NCI-H526 treated with DMSO at 0.1 percent for 48 hours (cell line): ENCODE measurements at places on chromosomes 12 and 14.
A peak's percentile ranks its signal among the peaks of the same experiment; 100 is the strongest.

GRCh38 chr12:115323223-115323905 lies 639.4 kb upstream of the TBX3 start:
- no peak for DNase-seq

GRCh38 chr12:39389399-39390150 lies 53.3 kb downstream of the KIF21A start:
- DNase-seq: no peak

DNA sequence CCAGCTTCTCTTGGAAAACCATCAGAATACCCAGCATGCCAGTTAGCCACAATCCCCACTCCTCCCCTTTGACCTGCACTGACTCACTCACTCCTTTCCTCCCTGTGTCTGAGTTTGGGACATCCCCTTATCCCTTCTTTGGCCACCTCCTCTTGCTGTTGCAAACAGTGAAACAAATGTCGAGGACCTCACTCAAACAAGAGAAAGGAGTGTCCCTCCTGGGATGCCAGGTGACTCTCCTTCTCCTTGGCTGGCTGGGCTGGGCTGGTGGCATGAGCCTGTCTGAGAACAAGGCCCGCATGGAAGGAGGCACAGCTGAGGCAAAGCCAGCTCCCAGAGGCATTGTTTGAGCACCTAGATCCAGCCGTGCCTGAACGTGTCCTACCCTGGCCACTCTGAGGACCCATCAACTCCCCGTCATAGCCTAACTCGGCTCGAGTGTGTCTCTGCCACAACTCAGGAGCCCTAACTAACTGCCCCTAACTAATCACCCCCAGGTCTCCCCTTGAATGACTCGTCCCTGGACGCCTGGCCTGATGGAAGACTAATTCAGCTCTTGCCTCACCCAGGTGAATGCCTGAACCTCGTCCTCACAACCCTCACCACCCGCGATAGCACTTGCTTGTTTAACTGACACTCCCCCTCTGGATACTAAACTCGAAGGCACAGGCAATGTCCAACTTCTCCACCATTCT lies 43.0 kb downstream of the NCOR2 start:
- no peak for DNase-seq

DNA sequence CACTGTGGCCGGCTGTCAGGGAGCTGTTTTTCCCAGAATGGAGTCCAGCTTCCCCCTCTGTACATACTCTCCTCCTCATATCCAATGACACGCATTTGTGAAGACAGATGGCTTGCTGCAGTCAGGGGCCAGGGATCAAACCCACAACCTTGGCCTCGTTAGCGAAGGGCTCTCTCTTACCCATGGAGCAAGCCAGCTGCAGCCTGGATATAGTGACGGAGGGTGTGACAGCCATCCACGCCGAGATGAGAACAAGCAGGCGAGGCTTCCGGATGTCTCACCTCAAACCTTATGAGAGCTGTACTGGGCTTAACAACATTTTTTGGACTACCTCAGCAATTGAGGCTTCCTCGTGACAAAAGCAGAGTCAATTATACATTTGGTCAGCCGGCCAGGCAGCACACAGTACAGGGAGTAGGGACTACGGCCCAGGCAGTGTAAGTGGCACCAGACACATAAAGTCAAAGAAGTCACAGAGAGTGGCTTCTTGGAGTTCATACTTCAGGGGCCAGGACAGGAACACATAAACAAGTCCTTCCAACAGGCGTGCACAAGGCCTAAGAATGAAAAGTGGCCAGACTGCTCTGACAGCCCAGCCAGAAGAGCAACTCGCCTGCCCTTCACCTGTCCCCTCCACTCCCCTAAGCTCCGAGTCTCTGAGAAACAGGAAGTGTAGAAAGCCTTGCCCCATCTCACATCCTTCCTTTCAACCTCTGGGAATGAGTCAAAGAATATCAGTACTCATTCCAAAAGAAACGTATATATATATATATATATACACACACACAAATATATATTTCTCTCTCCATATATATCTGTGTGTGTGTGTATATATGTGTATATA lies 115.1 kb downstream of the TTC7B start:
- no peak for DNase-seq

GRCh38 chr12:2052826-2053678 lies at the start of gene CACNA1C:
CACNA1C (plus strand) TSS chr12:2052987; CDS start chr12:2053563, 576 bp downstream.
- peak; percentile 48 for DNase-seq

DNA sequence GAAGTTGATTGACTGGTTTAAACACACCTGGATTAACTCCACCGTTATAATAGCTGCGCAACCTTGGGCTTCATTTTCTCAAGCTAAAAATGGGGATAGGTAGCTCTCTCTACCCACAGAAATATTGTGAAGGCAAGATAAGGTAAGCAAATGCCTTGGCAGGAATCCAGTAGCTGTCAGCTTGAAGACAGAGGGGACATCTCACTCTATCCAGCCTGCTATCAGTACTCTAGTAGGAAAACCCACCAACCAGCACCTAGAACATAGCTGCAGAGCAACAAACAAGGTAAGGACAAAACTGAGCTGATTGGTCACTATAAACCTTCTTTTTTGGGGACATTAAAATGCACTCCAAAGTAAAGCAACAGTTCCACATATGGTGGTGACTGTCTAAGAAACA lies 7.7 kb downstream of the CSRP2 start:
- DNase-seq: no peak

DNA sequence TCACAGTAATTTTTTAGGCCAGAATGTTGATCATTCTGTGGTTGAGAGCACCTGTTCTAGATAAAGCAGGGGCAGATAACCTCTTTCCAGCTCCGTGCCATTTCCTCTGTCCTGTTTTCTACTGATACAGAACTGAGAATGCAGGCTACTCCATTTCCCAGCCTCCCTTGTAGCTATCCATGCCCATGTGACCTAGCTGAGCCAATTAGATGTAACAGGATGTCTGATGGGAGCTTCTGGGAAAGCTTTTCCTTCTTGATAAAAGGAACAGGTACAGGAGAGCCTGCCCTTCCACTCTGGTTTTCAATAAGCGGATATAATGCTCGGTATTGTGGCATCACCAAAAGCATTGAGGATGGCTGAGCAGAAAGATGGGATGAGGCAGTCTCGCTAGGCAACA lies 54.2 kb downstream of the LRRC74A start:
- no peak for DNase-seq

- DNase-seq: no peak
Observed at GRCh38 chr14:30957813-30958370, 67.6 kb upstream of the AP4S1 start.

DNA sequence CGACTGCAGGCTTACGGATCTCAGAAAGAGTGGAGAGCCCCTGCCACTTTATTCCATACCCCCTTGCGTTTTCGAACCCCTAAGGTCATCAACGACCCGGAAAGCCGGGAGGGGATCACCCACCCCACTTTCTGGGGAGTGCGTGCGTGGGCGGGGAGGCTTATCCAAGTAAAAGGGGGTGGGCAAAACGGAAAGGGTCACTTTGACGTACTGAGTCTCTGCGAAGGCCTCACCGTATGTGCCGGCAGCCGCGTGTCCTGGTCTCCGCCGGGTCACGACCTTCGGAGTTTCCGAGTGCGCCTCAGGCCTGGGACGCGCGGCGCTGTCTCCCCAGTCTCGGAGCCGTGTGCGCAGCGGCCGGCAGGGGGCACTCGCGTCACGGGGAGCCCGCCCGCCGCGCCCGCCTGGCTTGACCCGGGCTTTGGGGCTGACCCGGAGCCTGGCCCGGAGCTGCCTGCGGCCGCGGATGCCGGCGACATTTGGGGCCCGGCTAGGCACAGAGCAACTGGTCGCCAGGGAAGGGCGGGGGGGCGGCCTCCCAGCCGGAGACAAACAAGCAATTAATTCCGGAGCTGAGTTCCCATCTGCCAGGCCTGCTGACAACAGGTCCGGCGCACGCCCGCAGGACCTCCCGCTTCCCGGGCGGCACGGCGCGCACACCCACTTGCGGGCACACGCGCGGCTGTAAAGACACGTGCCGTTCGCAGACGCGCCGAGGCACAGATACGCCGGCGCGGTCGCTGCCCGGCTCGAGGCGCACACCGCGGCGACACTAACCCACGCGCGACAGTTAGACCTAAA lies 890 bp upstream of the KIF26A start:
- peak; percentile 60 for DNase-seq

DNA sequence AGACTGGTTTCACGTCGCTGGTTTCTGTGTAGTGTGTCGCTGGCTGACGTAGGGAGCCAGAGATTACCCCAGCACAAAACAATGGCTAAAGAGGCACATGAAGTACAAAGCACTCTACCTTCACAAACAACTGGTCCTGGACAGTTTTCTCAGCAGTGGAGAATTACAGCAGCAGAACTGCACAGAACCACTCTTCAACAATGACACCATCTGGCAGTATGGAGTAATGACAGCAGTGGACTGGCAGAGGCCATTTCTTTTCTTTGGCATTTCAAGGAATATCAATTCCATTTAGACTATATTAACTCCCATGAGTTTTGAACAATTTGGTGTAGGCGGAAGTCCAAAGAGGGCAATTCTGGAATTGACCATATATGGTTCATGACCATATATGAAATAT lies 1074.1 kb downstream of the AACS start:
- DNase-seq: no peak

DNA sequence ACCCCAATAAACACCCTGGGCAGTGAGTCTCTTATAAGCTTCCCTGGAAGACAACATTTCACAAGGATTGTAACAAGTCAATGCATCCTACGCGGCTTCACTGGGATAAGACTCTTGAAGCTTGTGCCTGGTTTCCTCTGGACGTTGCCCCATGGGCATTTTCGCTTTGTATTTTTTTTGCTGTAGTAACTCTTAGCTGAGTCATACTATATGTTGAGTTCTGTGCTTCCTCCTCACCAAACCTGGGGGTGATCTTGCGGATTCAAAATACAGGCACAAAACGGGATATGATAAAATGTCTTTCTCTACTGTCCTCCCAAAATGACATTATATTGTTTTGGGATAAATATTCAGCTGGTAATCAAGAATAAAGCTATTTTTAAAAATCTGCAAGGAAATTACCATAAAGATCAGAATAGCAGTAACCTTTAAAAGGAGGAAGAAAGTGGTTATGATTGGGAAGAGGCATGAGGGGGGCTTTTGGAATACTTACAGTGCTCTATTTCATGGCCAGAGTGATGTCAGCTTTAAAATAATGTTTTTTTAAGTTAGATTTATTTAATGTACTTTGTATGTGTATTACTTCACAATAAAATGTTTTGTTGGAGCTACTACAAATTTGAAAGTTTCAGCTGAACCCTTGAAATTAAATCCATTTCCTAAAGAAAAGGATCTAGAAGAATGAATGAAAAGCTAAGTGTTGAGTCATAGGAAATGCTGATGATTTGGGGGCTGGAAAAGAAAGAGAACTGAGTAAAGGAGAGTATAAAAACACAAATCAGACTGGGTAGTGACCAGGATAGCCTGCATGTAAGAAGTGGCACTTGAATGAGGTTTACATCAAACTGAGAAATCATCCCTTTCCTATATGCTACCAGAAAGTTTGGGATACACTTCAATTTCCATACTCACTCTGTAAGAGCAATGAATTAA lies 14.7 kb downstream of the BTBD7 start:
- DNase-seq: no peak

DNA sequence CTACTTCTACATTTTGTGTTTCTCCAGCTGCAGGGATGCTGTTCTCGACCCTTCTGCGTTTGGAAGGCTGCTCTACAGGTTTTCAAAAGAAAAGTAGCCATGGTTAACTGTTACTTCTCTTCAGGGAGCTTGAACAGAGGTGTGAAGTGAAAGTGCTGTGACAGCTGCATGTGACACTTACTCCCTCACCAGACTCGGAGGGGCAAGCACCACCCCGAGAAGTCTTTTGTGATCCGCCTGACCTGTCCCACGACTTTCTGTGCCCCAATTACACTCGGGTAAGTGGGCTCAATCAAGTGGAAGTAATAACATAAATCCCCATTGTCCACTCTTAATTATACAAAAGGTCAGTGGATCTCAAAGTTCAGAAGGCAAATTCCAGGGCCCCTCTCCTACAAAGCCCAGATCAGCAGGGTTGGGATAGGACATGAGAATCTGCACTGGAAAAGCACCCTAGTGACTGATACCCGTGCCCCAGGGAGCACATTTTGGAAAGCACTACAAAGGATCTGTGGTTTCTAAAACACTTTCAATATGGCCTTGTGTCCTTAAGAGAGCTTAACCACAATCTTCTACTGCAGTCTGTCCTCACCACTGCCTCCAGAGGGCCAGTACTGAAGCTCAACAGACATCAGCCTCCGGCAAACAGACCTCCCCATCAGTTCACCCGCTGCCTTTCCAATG lies 11.5 kb downstream of the FICD start:
- DNase-seq: no peak

- DNase-seq: no peak
Observed at GRCh38 chr14:84446250-84446649, 1083.7 kb upstream of the FLRT2 start.

DNA sequence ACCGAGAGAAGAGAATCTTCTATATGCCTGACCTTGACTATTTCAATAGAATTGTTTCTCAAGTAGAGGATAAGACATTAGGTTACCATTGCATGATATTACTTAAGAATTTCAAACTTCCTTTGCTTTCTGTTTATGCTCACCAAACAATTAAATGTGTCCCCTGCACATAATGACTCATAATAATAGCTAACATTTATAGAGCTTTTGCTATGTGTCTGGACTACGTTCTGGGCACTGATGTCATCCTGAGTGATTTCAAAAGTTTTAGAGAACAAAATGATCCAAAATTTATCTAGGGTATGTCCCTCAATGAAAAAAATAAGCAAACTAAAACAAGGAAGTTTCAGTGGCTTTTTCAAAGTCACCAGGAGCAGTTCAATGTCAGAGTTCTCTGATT lies 38.8 kb downstream of the SLC15A5 start:
- DNase-seq: no peak

DNA sequence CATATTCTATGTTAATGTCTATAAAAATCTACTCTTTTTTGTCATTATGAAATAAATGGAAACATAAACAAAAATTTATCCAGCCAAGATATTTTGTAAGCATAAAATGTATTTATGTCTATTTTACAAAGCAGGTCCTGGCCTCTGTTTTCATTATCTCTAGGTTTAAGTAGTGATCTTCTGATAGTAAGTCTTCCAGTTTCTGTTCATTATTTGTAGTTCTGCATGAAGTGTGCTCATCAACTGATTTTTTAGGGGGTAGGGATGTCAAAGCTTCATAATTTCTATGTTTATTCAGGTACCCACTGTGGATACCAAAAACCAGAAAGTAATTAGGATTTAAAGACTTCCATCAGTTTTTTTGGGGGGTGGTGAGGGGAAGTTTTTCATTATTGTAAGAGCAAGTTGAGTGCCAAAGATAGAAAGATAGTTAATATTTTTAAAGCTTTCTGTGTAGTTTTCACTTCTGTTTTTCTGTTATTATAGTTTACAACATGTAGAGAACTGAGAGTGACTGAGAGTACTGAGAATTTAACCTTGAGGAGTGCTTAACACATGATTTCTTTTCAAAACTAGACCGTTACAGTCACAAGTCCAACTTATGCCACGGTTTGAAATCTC lies 30.6 kb upstream of the LMO3 start:
- no peak for DNase-seq

DNA sequence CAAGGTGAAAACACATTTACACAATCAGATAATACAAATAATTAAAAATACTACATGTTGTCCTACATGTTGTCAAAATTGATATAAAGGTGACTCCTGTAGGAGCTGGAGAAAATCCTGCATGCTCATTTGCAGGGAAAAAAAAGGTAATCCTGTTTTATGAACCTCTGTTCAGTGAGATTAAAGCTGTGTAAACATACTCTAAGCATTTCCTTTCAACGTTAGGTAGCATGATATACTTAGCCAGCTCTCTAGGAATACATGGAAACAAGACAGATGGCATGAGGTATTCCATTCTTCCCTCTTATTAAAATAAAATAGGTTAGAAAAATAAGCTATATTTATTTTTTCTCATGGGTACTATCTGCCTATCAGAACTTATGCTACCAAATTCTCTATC lies 635.7 kb upstream of the FLRT2 start:
- no peak for DNase-seq
